NCI-H510A (cell line): ENCODE measurements at places on chromosomes 7 and 10.

- no peak for DNase-seq
These were observed 61.2 kb upstream of the NPVF start for GRCh38 chr7:25289518-25289917.

- DNase-seq, result no peak
These were observed 605.7 kb upstream of the DPP6 start for GRCh38 chr7:153446490-153446889.

DNA sequence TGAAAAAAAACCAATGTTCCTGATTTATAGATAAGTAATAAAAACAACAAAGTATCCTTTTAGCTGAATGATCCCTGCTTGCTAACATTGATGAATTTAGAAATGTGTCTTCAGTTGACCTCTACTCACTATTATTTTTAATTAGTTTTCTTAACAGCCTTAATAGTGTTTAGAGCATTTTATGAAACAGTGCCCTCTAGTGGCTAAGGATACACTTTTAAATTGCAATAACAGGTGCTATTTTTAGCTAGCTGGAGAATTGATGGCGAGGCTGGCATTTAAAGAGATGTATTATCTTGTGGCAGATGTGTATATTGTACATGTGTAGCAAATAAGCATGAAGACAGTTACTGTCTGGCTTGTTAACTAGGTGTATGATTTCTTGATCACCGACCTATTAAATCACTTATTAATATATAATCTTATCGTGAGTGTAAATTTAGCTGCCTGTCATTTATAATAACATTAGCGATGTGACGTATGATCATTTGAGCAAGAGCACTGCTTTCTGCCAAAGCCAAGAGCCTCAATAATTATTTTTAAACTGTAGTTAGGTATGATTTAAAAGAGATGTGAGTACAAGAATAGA, 451.9 kb downstream of the DPP6 start:
- DNase-seq, result no peak

- no peak for DNase-seq
These were observed 25.4 kb upstream of the PAPSS2 start for GRCh38 chr10:87634311-87634710.

DNA sequence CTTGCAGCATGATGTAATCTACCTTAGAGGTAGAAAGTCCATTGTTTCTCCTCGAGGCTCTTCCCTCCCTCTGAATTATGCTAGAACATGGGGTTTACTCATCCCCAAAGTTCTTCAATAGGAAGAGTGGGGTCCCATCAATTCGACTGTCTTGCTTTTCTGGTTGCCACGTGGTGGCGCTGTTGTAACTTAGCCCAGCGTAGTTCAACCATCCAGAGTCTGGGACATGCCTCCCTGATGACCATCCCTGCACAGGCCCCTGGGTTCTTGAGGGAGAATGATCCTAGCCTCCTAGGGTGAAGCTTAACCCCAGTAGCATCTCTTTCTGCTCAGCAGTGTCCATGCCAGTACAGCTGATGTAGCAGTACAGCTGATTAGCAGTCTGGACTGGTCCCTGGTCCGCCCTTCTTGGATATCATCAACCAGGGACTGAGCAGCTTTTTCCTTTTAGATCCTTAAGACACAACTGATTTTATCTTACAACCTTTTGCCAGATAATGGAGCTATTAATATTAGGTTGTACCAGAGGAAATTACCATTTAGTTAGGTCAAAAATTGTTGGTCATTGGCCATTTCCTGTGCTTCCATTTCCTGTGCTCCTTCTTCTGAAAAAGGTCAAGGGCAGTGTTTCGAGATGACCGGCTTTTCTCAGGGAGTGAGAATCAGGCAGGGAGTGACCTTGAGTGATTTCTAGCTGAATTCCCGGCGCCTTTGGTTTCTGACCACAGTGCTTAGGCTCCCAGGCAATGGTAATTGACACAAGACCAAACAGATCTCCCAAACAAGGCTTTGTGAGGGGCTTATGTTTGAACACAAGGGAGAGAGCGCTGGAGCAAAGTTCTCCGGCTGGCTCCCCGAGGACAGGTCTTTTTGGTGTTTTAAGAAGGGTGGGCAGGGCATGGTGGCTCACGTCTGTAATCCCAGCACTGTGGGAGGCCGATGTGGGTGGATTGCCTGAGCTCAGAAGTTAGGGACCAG, 65.4 kb downstream of the TACC2 start:
- no peak for DNase-seq

GRCh38 chr10:100696477-100696901, 48.9 kb upstream of the PAX2 start:
- no peak for DNase-seq

GRCh38 chr7:80521809-80522208, 9.9 kb upstream of the GNAT3 start:
- no peak for DNase-seq

- peak; percentile 97 for DNase-seq
These were observed 76.9 kb upstream of the PDCD4 start for GRCh38 chr10:110794808-110795207.

- DNase-seq, result no peak
These were observed 30.4 kb downstream of the KLRG2 start for GRCh38 chr7:139452958-139453672.

DNA sequence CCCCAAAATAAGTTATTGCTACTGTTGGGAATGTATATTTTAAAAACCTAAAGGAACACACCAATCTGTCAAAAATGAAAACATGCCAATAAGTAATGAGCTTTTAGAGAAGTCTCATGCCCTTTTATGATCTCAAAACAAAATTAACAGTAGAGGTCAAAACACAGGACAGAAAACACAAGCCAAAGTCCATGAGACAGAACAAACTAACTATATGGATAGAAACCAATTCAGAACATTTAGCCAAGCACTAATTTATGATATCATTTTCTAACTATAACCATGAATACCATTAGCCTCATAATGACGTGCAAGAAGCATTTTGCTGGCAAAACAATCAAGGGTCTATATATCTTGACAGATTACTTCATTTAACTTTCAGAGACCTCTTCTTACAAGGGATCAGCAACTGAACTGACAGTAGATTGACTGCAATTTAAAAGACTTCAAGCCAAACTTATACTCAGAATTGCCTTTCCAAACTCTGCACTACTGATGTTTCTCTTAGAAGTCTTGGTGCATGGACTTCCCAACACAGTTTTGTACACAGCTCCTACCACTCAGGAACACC, 200.9 kb downstream of the DOCK4 start:
- no peak for DNase-seq

- DNase-seq, result no peak
These were observed 149.8 kb downstream of the AMPH start for GRCh38 chr7:38481401-38481800.

DNA sequence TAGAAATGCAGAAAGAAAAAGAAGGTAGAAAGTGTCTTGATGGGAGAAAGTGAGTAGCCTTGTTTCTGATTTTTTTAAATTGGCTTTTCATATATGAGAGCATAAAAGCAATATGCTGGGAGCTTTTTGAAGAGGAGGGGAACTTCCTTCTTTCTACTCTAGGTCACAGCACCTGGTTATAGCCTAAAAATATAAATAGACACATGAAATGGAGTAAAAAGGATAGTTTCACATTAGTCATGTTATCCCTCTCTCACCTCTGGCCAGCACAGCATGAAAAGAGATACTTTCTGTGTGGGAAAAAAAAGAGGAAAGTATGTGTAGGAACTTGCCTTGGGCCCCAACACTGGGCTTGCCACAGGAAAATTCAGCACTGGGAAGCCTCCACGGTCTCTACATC, 292.2 kb upstream of the ZWINT start:
- no peak for DNase-seq

DNA sequence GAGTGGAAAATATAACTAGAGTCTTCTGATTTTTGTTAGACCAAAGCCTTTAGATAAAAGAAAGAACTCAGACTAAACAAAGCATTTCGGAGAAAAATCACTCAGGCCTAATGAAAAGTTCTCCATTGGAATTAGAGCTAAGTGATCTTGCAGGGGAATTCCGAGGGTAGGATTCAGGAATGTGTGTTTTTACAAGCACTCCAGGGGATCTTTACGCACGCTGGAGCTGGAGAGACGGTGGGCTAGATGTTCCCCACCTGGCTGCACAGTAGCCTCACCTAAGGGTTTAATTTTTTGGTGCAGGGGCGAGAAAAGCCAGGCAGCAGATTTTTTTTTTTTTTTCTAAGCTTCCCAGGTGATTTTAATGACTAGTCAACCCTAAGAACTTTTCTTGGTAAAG, 7.9 kb upstream of the PAPSS2 start:
- no peak for DNase-seq

GRCh38 chr10:111122127-111122526, 45.3 kb downstream of the ADRA2A start:
- DNase-seq, result no peak

- no peak for DNase-seq
These were observed 74.5 kb downstream of the DNAJC1 start for GRCh38 chr10:21929070-21929469.

- no peak for DNase-seq
These were observed 151.1 kb upstream of the PPP2R2D start for GRCh38 chr10:131749767-131750142.

- no peak for DNase-seq
These were observed 16.8 kb downstream of the RASGEF1A start for GRCh38 chr10:43249962-43250614.

- DNase-seq, result no peak
These were observed 549.1 kb downstream of the XPNPEP1 start for GRCh38 chr10:109374215-109374614.

- no peak for DNase-seq
These were observed 27.0 kb upstream of the ZNF862 start for GRCh38 chr7:149811221-149811620.

DNA sequence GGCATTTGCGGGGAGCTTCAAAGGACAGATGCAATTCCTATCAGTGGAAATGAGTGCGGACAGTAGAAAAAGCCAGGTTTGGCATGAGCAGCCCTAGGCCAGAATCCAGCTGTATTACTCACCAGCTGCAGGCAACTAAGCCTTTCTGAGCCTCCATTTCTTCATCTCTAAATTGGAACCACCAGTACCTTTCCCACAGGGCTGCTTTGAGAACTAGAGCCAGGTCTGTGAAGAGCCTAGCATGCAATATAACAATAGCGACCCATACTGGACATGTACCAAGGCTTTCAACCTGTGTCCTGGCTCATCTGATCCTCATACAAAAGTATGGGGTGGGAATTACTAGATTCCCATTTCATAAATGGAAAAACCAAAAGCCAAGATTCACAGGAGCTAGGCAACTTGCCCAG, 101.0 kb downstream of the GSAP start:
- DNase-seq, result no peak

DNA sequence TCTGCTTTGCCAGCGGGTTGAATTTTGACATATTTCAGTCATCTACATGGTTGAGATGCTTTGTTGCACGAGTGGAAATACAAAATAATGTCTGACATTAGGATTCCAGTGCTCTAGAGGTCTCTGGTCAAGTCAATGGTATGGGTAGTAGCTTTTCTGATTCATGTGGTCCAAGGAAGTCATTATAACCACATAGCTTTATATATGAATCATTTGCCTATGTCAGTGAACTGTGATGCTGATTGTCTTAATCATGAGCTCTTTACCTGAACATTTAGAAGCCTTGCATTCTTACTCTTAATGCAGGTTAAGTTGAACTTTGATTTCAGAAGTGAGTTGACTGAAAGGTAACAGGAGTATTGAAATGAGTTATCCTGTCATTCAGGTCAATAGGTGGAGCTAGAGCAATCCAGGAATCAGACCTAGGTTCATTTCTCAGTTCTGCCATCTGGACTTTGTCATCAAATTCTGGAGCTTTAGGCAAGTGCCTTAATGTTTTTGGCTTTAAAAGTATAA, 3.3 kb downstream of the MAPK8 start:
- DNase-seq, result no peak

- DNase-seq, result no peak
These were observed 41.0 kb upstream of the GSDME start for GRCh38 chr7:24798261-24798660.

DNA sequence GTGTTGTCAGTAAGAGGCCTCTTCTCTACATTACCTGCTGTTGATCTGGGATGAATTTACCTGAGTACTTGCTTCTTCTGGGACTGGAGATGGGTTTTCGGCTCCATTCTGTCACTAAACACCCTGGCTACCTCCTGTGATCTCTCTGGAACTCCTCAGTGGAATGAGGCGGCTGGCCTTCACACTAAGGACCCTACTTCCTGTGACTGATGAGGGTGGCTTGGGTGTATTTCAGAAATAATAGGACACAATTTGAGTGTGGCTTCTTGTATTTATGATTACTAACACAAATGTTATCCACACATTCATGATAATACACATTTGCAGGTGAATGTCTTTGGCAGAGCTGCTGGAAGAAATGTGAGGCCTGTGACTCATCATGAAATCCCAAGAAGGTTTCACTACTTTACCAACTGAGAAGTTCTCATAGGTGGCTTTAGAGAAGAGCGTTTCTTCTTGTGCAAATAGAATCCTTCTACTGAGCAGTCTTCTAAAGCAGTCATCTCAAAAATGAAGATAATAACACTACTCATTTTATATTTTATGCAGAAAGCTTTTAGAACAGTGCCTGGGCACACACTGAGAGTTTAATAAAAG, 21.3 kb upstream of the EVX1 start:
- no peak for DNase-seq

DNA sequence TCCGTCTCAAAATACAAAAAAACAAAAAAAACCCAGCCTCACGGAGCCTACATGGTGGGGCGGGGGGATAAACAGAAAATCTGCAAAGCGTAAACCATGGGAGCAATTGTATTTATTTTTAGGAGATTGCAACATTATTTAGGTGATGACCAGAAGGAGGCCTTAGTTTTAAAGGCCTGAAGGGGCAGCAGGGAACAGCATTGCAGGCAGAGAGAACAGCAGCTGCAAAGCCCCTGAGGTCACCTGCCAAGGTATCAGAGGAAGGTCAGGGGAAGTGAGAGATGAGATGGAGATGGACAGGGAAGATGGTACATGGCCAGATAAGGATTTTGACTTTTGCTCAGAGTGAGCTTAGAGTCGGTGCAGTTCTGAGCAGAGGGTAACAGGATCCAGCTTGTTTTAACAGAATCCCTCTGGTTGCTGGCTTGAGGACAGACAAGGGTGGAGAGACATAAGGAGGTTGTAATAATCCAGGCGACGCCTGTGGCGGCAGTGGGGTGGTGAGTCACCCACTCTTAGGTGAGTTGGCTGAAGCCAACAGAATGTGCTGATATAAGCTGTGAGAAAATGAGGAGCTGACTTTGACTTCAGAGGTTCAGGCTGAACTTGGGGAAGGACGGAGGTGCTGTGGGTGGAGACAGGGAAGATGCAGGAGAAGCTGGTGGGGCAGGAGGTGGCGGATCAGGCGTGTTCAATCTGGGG, 82.3 kb upstream of the GTF2I start:
- no peak for DNase-seq

GRCh38 chr10:73979809-73980433, 18.0 kb upstream of the VCL start:
- DNase-seq, result no peak

- DNase-seq, result no peak
These were observed 263.4 kb downstream of the CDC14C start for GRCh38 chr7:49187543-49188268.

DNA sequence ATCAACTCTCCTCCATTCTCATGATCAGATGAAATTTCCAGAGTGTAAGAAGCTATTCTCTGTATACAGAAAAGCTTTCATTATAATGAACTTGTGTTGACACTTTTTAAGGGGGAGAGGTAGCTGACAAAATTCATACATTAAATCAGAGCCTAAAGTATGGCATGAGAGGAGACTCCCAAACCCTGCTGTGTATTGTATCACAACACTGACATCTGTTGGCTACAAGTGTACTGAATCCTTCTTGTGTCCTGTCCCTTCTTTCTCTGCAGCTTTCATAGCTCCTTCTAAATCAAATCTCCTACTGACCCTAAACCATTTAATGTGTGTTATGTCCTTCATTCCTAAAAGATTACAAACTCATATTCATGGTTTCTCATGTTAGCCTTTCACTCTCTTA, 70.9 kb downstream of the GCC1 start:
- no peak for DNase-seq

- DNase-seq, result no peak
These were observed 102.7 kb downstream of the BICC1 start for GRCh38 chr10:58615237-58615935.
